H7 (cell line): ENCODE measurements at places on chromosomes 16 and 17.

DNA sequence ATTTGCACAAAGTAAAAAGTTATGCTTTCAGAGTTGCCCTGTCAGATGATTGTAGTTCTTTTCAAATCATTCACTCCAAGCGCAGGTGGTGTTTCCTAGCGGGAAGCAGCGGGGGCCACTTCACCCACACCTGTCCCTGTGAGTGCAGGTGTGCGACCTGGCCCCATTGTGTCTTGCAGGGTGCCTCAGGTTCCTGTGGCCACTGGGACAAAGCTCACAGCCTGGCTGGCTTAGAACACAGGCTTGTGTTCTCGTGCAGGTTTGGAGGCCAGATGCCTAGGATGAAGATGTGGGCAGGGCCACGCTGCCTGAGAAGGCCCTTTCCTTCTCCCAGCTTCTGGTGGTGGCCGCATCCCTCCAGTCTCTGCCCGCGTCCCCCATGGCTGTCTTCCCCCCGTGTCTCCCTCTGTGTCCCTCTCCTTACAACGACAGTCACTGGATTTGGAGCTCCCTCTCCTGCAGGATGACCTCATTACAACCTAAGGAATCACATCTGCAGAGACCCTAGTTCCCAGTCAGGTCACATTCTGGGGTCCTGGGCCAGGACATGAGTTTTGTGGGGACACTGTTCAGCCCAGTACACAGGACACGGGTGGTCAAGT lies 90.5 kb downstream of the NPIPB11 start:
- peak; percentile 74 for DNase-seq

- peak; percentile 95 for DNase-seq
Measured at GRCh38 chr17:38584350-38584925, 21.3 kb downstream of the SRCIN1 start.

DNA sequence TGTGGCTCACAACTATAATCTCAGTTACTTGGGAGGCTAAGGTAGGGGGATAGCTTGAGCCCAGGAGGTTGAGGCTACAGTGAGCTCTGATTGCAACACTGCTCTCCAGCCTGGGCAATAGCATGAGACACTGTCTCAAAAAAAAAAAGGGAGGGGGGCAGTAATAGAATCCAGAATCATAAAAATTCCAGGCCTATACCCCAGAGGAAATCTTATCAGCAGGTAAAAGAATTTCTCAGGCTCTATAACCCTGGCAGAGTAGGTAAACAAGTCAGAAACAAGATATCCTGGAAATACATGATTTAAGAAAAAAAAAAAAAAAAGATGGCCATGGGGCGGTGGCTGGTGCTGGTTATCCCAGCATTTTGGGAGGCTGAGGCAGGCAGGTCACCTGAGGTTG lies 12.9 kb downstream of the SPAG9 start:
- DNase-seq, result no peak

- peak; percentile 100 for DNase-seq
Measured at GRCh38 chr16:88569985-88570690, at the start of gene ZC3H18. TSS of gene ZC3H18 (plus strand) at chr16:88570403. CDS start at chr16:88577124, 6,721 bp downstream.

DNA sequence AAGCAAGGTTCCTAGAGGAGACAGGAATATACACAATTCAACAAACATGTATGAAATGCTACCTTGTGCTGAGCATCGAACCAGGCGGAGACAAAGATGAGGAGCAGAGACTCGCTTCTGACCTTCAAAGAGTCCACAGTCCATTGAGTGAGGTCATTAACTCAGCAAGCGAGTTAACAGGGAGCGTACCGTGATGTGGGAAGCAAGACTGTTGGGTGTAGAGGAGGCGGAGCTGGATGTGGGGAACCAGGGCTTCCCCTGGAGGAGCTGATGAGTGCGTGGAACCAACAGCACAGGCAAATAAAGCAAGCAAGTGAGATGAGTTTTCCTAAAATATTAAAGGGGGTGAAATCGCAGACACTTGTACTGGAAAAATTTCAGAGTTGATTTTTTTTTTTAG lies 65.0 kb downstream of the NXN start:
- DNase-seq, result peak; percentile 40

- DNase-seq, result no peak
Measured at GRCh38 chr16:25403852-25404251, 146.2 kb upstream of the ZKSCAN2 start.

DNA sequence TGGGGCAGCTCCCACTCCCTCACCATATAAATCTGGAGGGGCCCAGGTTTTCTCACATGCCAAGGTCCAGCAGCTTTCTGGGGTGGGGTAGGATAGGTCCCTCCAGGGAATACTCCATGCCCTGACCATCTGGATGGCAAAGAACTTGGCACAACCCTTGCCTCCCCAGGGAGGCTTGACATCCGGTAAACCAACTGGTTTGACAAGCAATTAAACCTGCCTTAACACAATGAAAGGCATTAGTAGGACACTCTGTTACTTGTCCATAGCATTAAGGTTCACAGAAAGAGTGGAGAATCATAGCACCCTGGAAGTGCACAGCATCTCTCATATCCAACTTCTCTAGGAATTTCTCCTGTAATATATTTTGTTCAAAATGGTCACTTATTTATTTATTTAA lies 63.9 kb upstream of the MAF start:
- no peak for DNase-seq

DNA sequence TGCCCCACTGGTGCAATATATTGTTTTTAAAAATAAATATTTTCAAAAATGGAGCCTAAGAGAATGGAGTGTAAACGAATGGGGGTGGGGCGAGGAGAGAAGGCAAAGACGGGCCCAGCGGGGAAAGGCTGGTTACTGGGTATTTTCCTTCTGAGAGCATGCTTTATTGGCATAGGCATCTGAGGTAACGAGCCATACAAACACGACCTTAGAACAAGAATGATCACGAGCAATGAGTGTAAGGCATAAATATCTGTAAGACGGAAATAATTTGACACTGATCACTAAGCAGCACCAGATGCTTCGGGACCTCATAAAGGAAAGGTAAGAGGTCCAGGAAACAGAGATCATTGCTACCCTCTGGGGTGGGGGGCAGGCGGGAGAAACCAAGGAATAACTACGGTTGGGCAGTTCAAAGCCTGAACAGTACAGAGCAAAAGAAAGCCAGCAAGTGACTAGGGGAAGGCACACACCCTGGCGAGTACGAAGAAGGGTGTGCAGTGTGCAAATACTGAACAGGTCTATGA lies 959 bp downstream of the SSH2 start:
- DNase-seq, result peak; percentile 21

DNA sequence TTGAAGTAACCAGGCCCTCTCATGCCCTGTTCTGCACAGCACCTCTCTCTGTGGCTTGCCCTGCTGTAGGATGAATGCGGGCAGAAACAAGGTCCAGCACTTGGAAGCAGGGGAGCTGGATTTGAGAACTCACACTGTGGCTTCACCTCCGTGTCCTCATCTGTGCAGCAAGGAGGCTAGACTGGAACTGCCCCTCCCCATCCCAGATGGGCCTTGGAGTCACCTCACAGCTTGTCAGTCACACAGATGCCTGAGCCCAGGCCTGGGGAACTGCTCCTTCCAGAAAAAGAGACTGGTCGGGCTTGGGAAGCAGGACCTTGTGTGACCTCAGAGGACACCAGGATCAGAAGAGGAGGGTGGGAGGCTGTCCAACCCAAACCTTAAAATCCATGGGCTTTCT lies 180.8 kb downstream of the CCT6B start:
- no peak for DNase-seq

DNA sequence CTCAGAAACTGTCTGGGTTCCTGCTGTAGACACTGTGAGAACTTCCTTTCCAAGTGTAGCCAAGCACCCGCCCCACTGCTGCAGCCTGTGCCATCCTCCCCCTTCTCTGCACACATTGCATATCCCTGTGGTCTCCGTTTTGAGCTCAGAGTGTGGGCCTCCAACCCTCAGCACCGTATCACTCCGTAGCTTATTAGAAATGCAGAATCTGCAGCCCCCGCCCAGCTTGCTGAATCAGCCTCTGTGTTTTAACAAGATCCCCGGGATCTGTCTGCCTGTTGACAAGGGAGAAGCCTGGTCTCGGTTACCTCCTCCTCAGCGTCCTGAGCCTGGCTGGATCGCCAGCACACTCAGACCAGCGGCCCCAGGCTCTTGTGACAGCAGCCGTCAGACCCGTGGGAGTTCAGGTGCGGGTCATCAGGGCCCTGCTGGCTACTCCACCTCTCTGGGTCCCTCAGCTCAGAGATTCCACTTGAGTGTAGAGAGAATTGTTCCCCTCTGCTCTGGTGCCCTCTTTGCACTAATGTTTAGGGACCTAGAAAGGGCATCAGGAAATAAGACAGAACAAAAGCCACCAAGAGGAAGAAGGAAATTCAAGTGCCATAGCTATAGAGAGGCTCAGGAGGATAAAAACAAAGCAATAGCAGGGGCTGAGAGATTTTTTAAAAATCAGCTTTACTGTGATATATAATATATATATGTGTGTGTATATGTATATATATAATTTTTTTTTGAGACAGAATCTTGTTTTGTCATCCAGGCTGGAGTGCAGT lies 92.3 kb downstream of the PITPNC1 start:
- DNase-seq, result no peak

- DNase-seq, result no peak
Measured at GRCh38 chr16:2711370-2712062, 8.5 kb downstream of the PRSS27 start.

DNA sequence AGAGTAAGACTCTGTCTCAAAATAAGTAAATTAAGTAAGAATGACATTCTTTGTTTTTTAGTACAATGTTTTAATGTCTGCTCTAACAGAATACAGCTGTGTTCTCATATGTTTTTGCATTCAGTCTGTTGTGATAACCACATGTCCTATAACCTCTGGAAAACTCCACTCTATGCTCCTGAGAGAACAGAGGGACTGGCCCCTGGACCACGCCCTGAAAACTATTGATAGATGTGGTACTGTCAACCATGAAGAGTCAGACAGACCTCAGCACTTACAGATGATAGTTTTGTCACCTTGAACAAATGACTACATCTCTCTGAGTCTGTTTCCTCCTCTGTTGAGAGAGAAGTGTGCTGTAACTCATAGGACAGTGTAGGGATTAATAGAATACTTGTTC lies 7.9 kb downstream of the SUPT6H start:
- no peak for DNase-seq

DNA sequence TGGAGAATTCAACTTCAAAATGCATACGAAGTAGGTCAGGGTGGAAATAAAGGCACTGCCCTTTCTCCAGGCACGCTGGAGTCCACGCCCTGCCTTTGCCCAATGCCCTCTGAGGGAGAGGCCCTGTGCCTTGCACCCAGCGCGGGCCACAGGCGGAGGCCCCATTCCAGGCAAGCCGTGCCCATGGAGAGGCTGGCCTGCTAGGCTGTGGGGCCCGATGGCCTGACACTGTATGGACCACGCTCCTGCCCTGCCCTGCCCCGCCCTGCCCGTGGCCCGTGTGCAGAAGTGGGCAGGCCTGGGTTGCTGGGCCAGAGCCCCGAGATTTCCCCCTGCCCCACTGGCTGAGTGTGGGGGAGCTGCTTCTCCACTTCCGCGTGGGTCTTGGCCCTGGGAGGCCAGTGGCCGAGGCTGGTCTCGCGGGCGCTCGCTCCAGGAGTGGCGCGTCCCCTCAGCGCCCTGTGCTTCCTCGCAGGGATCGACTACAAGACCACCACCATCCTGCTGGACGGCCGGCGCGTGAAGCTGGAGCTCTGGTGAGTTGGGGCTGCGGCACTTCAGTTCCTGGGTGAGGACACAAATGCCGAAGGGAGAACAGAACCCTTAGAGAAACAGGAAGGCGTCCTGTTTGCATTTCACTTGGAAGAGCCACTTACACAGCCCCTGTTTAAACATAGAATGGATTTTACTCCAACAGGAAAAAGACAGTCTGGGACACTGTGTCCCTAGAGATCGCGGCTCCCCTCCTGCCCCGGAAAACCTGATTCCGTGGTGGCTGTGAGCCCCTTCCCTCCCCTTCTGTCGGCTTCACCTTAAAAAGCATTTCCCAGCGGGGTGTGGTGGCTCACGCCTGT lies 13.8 kb upstream of the WFIKKN1 start:
- DNase-seq, result peak; percentile 56

DNA sequence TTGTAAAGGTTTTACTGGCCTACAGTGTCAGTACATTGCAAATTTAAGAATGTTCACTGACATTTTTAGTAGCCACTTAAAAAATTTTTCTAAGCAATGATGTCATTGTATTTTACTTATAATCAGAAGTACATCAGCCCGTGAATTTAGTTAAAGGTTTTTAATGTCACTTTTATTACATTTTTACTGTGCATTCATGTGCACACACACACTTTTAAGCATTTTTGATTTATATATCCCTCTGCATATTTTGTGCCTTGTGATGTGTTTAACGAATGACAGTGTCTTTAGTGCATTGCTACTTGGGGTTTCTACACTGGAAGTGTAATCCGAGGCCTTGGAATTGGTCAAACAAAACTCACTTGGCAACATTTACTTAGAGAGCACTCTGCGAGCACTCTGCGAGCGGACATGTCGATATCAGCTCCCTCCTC lies 190.4 kb downstream of the WWOX start:
- no peak for DNase-seq

GRCh38 chr16:65316808-65317207 lies 194.9 kb upstream of the CDH11 start:
- no peak for DNase-seq

- no peak for DNase-seq
Measured at GRCh38 chr17:10072556-10073425, 125.6 kb downstream of the GAS7 start.

GRCh38 chr17:1710807-1711553 lies 803 bp upstream of the TLCD2 start:
- peak; percentile 81 for DNase-seq

GRCh38 chr16:82874672-82875071 lies 247.9 kb downstream of the CDH13 start:
- DNase-seq, result no peak

DNA sequence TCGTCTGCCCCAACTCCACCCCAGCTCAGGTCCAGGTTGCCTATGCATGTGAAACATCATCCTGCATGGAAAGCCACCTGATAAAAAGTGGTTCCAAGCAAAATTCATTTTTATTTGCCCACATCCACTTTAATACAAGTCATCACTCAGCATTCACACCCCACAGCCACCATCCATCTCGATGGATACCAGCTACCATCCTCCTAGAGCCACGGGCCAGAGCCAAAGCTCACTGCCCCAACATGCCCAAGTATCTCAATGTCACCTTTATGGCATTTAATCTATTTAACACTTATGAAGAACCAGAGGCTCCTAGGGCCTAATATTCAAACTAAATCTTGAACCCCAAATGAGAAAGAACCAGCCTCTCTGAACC lies 70.5 kb downstream of the COPRS start:
- DNase-seq, result no peak

GRCh38 chr17:40514013-40514875 lies 12.8 kb upstream of the TNS4 start:
- no peak for DNase-seq

DNA sequence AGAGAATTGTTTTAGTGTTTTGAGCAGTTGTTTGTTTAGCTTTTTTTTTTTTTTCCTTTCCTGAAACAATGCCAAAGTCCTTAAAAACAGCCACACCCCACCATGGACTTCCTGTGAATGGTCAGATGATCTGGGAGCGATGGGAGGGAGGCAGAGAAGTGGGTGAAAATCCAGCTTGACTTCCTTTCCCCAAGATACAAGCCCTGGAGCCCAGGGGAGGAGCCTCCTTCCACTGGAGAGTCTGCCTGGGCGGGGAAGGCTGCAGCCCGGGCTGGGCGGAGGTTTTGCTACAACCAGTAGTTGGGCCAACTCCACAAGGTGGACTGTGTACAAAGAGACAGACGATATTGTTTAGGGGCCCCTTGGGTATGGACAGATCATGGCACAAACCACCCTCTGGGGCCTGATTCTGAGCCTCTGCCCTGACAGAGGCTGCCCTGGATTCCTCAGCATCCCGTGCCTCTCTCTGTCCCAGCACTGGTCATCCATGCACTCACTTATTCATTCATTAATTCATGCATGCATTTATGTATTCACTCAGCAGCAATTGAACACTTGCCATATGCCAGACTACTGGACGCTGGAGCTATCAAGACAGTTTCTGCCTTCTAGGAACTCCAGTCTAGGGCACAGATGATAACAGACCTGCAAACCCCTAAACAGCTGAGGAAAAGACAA lies 29.8 kb downstream of the WSB1 start:
- peak; percentile 42 for DNase-seq
